ENCODE measurements at places on chromosomes 7 and 10.
A peak's percentile ranks its signal among the peaks of the same experiment; 100 is the strongest.

- peak; percentile 47 for DNase-seq
These were observed 245.6 kb upstream of the PITRM1 start for GRCh38 chr10:3418041-3418754.

DNA sequence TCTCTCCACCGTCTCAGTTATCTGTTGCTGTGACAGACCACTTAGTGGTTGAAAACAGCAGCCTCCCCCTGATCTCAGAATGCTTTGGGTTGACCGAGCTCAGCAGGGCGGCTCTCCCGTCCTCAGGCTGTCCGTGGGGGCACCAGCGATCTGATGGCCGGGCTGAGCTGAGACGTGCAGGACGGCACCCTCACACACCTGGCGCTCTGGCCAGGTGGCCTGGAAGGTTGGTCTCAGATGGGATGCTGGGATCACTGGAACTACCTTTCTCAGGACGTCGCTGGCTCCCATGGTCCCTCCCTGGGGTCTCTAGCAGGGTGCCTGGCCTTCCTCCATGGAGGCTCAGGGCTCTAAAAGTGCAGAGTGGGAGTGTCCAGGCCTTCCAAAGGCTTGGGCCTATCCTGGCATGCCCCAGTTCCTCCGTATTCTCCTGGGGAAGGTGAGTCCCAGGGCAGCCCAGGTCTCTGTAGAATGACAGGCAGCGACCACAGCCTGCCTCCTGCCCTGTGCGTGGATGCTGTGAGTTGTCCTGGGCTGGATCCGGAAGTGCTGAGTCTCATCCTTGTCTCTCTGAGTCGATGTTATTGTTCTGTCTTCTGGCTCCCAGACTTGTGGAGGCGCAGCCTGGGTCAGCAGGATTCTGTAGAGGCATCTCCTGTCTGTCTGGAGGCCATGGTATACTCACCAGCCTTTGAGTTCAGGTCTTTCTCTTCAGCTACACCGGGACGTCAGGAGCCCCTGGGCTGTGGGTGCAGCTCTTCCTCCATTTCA, 12.2 kb upstream of the PWWP2B start:
- DNase-seq = no peak

DNA sequence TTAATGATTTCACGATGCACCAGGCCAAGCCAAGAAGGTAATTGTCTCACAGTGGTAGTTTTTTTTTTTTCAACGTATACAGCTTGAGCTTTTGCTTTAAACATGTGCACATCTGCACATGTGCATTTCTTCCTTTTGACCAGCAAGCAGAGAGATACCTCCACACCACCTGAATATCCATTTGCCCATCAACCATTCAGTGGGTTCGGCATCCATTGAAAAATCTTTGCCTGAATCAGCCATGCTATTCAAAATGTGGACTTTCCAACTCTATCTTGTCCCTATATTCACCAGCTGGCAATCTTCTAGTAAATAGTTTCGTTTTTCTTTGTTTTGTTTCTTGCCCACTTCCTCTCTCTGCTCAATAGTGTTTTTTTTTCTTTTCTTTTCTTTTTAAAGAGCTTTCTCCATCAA, 7.7 kb upstream of the TRA2A start:
- no peak for DNase-seq

GRCh38 chr7:116771640-116772039, 90.7 kb upstream of the CAPZA2 start:
- DNase-seq = no peak

DNA sequence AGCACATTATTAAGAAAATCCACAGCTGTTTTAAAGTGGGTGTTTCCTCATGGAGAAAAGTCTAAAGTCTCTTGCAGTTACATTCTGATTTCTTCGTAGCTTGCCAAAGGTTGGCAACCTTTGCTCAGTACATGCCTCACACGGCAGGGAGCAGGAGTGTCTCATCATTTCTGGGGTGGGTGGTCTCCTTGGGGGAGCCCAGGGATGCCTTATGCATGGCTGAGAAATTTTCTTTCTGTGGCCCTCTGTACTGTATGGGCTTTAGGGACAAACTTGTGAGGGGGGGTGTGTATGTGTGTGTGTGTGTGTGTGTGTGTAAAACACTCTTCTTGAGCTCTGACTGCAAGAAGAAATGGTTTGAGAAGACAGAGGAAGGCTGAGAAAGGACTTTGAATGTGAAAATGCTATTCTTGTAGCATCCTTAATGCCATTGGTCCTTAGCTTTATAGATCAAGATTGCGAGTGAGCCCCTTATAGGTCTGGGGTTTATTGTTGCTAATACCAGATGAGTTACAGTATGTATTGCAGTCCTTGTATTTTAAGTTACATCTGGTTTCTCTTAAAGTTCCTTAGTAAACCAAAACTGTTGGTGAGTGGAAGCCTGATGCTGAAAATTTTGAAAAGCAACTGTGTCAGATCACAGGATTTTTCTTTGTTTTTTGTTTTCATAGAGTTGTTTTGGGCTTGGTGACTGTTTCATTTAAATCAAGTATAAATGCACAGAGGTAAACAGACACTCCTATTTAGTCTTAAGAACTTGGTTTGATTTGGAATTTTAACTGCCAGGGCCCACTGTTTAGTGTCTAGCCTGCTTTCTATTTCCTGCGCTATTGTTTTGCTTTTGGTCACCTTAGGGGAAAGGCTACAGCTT, 242.0 kb downstream of the BICC1 start:
- DNase-seq = no peak

DNA sequence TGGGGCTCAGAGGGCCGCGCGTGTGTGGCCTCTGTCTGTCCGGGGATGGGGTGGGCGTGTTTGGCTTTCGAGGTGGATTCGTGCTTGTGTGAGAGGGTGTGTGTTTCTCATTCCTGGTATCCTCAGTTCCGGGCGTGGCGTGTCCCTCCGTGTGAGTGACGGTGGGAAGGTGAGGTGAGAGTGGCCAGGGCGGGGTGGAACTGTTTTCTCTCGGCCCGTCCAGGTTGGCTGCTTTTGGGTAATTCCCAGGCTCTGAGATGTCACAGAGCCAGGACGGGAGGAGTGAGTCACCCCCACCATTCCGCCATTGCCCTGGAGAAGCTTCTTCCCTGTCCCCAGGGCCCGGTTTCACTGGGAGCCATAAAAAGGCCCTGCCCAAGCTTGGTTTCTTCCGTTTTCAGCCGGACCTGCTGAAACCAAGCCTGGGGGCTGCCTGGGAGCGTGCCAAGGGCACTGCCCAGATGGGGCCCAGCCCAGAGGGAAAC, 21.3 kb upstream of the CLDN4 start:
- no peak for DNase-seq

DNA sequence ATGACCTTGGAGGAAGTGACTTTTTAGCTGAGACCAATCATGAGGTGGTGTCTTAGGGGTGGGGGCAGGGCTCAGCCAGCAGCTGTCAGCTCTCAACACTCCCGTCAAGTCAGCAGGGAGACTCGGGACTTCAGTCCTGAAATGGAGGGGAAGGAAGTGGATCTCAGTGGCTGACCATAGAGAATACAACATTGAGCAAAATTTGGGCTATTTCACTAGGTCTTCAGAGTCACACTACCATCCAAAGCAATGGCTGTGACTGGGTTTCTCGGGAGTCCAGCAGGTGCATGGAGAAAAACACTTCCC, 16.8 kb upstream of the GIMAP6 start:
- no peak for DNase-seq

DNA sequence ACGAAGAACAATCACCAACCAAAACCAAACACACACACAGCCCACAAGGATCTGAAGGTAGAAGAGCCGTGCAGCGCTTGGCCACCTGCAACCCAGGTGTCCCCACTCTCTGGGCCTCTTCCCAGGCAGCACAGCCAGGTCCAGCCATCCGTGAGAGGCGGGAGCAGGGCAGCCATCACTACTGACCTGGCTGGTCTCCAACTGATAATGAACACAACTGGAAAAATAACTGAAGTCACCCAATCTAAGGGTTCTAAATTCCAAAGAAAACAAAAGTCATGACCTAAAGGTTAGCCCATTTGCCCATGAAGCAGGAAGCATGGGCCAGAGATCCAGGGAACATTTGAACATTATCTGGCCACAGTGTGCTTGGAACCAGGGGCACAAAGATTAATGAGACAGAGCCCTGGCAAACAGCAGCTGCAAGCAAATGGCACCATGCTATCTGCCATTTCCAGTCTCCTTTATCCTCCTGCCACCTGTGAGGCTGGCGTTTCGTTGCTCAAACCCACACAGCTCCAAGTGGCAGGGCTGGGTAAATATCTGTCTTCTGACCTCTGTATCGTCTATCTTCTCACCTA, 207.9 kb downstream of the TNS3 start:
- DNase-seq = peak; percentile 23

DNA sequence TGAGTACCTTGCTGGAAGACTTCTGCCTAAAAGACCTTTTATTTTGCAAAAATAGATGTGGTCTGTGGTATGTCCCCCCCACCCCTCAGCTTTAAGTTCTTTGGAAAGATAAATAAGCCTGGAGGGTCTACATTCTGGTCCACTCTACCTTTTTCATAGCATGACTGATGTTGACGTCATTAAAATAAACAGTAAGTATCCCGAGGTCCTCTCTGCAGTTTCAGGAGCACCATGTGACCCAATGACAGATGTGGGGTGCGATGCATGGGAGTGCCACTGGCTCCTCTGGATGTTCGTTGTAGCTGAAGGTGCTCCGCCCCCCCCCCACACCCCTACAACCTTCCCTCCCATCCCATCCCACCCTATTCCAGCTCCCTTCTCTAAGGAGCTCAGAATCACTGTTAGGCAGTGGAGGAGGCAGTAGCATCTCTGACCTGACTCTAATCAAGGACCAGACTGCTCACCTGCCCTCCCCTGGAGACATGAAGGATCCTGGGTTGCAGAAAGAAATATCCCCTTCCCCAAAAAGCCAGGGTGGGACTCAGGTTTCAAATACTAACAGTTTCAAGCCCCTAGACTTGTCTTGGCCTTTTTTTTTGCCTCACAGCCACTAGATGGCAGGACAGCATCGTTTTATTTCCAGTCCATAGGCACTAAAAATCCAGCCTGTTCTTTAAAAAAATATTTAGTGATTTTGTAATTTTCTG, 25.1 kb downstream of the CASP7 start:
- peak; percentile 50 for DNase-seq

DNA sequence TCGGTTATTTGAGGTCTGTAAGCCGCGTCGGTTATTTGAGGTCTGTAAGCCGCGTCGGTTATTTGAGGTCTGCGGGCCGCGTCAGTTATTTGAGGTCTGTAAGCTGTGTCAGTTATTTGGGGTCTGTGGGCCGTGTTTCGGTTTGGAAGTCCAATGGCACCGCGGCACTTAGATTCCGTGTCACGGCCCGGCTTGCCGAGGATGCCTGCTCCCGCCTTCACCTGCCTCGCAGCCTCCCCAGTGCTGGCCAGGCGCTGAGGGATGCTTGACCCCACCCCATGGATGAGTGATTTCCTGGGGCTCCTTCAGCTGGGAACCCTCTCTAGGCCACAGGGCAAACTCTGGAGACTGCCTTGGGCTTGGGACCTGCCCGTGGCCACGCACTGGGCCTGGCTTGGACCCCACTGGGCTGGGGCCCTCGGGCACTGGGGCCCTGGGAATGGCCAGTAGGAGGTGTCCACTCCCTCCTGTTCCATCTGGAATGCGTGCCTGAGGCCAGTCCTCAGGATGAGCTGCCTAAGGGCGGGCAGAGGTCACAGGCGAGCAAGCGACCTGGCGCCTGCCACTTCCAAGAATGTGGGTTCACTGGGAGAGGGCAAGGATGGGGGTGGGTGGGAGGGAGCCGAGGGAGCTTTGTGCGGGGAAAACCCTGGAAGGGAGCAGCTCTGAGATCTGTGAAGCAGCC, 25.6 kb downstream of the ADGRA1 start:
- DNase-seq = no peak

DNA sequence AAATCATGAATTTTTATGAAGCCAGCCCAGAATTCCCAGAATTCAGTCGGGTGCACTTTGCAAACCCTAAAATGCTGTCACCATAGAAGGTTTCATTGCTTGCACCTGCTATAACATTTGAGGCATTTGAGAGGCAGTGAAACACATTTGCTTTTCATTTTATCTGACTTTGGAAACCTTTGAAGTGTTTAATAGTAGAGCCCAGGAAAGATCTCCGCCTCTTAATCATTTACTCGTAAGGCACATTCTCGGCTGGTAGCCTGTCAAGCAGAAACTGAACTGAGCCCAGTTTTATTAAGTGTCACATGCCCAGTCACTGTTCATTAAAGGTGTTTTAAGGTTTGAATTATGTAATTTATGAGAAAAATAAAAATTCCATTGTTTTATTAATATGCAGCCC, 247.6 kb downstream of the EMX2 start:
- DNase-seq = no peak

GRCh38 chr10:132558516-132559413, 21.2 kb downstream of the INPP5A start:
- DNase-seq = no peak

- no peak for DNase-seq
These were observed 308.4 kb upstream of the POM121L12 start for GRCh38 chr7:52726986-52727385.

DNA sequence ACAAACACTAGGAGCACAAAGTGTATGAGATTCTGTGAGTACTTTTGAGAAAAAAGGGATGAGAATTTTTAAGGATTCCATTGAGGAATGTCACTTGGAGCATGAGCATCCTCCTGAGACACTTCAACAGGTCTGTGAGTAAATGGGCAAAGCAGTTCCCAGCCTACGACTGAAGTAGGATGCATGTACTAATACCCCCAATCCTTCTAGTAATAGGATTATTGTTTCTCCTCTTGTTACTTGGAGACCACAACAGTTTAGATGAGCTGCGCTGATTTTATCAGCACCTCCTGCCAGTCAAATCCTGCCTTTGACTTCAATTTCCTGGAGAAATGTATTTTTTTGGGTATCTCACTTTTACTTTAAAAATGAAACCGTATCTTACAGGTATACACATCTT, 820 bp downstream of the BBS9 start:
- peak; percentile 9 for DNase-seq

GRCh38 chr10:107631876-107632275, 467.4 kb upstream of the SORCS1 start:
- no peak for DNase-seq

- DNase-seq = peak; percentile 6
These were observed 241.5 kb downstream of the PHTF2 start for GRCh38 chr7:78039790-78040776.

GRCh38 chr10:23199768-23200511, 7.8 kb downstream of the PTF1A start:
- no peak for DNase-seq

DNA sequence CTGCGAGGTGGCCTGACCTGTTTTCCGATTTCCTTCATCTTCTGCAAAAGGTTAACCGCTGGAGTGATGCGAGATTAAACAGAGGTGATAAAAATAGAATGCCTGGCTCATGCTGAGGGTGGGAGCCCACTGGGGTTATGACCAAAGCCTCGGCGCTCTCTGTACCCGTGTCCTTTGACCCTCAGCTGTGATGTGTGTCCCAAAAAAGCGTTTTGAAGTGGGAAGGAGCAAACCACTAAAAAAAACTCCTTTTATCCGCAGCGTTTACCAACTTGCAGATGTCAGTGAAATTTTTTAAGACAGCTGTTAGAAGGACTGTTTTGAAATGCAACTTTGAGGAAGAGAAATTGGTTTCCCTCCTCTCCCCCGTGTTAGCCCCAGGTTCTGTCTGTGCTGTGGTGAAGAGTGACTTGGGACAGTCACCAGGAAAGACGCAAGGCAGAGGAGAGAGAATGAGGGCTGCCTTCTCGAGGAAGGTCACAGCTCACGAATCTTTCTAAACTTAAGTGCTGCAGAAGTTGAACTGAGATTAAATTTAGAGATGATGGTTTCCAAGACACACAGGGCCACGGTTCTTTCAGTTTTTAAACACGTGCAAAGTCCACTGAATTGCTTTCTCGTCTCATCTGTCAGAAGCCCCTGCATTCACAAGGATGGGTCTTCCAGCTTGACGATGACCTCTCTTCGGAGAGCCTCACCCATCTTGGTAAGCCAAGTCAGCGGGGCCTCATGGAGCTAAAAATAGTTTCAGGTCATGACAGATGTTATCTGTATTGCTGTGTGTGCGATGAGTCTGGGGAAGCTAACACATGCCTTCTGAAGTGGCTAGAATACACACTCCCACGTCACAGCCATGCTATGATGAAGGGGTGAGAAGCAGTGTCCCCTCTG, 27.6 kb downstream of the AMZ1 start:
- no peak for DNase-seq

Data from endothelial cell of umbilical vein (primary cell).